ENCODE measurements at places on chromosomes 12 and 14. TPM values are rescaled to one million over a fixed set of nuclear protein-coding genes. Genes with fewer than 3 reads are reported as not detected.

- no peak for DNase-seq
These were observed 71.4 kb upstream of the GNPNAT1 start for GRCh38 chr14:52862632-52863333.

GRCh38 chr12:94649349-94650142 is 811 bp downstream of the TMCC3 start:
- DNase-seq: peak; percentile 16

The BICD1 gene
- 17.9 TPM for total RNA-seq

GRCh38 chr12:91140026-91140931 is 29.0 kb upstream of the LUM start:
- DNase-seq: no peak

GRCh38 chr12:114917953-114918352 is 234.0 kb upstream of the TBX3 start:
- no peak for DNase-seq

GRCh38 chr14:88129306-88130056 is 124.5 kb downstream of the GPR65 start:
- no peak for DNase-seq

GRCh38 chr14:56855891-56856461 is 45.7 kb upstream of the OTX2 start:
- no peak for DNase-seq

DNA sequence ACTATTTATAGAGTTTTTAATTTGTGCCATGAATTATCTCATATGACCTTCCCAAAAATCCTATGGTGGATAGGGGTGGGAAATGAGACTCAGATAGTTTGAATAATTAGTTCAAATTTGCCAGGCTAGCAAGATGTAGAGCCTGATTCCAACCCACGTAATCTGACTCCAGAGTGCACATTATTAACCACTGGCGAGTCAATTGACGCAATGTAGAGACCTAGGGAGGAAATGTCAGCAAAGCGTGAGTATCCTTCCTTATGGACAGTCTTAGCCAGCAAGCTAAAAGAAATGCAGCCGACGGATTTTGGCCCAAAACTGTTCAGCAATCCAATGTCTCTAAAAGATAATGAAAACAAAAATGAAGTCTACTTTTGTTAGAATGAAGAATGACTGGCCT is 193.3 kb upstream of the KRR1 start:
- DNase-seq: no peak

The OTX2 gene
- not detected for total RNA-seq

DNA sequence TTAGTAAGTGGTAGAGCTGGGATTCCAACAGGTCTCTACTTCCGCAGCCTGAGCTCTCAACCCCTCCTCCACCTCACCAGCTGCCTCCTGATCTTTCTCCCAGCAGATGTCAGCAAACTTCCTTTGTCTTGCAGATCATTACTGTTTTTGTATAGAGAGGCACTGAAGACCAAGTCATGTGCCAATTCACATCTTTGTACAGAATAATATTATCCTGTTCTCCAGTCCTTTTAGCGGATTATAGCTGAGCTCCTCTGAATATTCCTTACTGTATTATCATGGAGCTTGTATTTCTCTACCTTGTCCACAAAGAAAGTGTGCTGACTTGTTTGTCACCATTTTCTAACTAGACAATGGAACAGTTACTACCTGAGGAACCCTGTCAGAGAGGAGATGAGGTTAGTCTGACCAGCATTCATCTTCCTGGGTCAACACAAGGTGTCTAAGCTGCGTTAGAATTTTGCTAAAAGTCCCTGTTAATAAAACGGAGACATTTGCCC is 142.3 kb upstream of the ARHGAP5 start:
- no peak for DNase-seq

The RGS6 gene
- total RNA-seq: 0.03 TPM

DNA sequence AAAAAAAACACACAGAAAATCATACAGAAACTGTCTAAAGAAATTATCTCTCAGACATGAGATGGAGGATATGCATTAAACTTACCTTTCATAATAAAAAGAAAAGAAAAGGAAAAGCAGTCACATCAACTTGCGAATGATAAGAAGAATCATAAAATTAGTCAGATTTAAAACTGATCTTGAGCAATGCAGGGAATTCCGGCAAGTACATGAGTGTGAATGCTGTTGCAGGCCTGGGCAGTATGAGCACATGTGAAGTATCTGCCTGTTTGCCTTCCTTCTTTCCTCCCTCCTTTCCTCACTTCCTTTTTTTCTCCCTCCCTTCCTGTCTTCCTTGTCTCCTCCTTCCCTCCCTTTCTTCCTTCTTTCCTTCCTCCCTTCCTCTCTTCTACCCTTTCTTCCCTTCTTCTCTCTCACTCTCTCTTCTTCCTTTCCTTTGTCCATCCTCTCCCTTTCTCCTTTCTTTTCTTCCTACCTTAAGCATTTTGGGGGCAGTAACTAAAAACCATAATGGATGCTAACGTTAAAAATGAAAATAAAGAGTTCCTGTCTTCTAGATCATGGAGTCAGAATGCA is 38.5 kb upstream of the SLC6A15 start:
- no peak for DNase-seq

The WDR89 gene
- 33.1 TPM for total RNA-seq

The MORN3 gene
- total RNA-seq: 0.60 TPM

DNA sequence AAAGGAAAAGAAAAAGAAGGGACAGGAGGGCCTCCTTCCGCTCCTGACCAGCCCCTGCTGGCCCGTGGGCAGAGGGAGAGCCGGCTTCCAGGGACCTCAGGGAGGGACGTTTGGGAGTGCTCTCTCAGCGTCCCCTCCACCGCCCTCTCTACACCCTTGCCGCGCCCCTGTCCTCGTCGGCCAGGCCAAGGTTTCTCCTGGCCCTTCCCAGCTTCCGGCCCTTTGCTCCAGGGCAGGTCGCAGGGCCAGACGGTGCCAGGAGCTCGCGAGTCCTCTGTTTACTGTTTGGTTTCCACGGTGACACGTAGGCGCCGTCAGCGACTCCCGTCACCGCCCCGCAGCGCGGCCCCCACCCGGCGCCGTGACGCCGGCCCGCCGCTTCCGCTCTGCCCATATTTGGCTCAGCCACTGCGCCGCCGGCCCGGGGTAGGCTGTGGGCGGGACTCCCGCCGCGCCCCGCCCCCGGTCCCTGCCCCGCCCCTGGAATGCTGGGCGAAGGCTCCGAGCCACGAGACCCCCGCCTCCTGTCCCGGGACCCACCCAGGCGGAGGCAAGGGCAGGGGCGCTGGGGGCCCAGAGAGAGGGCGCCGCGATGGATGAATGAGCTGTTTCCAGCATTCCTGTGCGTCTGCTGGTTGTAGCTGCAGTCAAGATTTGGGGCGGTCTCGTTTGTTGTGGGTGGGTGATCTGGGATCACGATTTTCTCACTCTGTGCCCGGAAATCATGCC is 15.5 kb downstream of the FOS start:
- peak; percentile 91 for DNase-seq

DNA sequence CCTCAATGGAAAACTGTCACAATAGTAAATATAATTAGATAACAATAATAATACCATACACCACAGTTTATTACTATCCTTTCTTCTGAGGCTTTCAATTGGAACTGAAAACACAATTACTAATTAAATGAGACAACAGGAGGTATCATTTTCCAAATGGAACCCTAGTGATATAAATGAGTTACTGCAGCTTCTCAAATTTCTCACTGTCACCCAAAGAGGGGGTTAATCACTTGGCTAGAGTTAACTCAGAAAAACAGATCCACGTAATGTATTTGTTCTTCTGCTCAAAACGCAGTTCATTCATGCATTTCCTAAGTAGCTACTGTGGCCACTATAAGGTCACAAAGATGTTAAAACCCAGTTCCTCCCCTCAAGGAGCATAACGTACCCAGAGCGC is 120.9 kb upstream of the FOXN3 start:
- no peak for DNase-seq

The RIPK3 gene
- 8.0 TPM for total RNA-seq

The NXPH4 gene
- total RNA-seq: not detected

- DNase-seq: no peak
These were observed 5.4 kb upstream of the TAS2R46 start for GRCh38 chr12:11067514-11067913.

The KLRB1 gene
- 2.2 TPM for total RNA-seq

DNA sequence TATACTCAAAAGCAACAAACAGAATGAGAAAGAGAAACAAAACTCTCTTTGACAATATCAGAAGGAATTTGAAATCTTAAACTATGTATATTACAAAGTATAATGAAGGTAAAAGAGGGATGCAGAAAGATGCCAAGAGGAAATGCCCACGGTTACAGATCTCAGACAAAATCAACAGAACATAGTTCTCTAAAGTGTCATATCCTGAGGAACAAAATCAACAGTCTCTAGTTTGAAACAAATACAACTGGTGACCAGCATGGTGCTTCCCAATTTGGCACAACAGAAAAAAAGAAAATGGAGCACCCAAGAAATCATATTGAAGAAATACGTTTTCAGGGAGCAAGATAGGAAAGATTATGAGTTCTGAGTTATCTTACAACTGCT is 116.5 kb downstream of the METTL25 start:
- DNase-seq: no peak

The GPR68 gene
- total RNA-seq: 4.1 TPM

- peak; percentile 18 for DNase-seq
These were observed 10.1 kb downstream of the NUDT4 start for GRCh38 chr12:93387780-93388179.

GRCh38 chr12:94263905-94264561 is 115.7 kb downstream of the PLXNC1 start:
- DNase-seq: no peak

The VPS33A gene
- total RNA-seq: 31.4 TPM

GRCh38 chr14:60353420-60353819 is 104.4 kb downstream of the PPM1A start:
- no peak for DNase-seq

- DNase-seq: no peak
These were observed 690.9 kb upstream of the LMO3 start for GRCh38 chr12:17296882-17297281.

GRCh38 chr14:78566859-78567172 is 396.6 kb downstream of the NRXN3 start:
- DNase-seq: no peak

GRCh38 chr12:18908191-18908590 is 170.3 kb downstream of the CAPZA3 start:
- DNase-seq: no peak

The ANKS1B gene
- total RNA-seq: 0.16 TPM

GRCh38 chr12:30457621-30458289 is 237.9 kb downstream of the IPO8 start:
- no peak for DNase-seq

DNA sequence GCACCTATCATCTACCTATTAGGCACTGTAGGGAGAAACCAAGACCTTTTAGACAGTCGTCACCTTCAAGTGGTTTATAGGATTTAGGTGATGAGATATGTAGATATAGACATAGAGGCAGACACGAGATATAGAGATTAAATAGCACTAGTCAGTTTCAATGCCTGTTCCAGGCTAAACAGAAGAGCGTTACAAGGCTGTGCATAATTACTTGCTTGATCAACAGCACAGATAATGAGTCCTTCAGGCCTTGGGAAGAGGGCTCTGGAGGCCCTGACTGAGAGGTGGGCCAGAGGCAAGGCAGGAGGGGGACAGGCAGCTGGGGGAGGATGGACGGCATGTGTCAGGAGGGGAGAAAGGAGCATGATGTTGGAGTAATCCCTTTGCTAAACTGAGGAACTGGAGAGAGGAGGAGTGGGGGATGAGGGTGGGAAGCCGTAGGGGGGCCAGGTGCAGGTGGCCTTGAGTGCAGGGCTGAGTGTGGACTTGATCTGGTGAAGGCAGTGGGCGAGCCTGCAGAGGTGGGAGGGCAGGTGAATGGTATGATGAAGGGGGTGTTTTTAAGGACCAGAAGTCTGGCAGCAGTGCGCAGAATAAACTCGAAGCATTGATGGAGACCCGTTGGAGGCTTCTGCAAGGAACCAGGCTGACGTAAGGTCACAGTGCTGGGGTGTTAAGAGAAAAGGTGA is 43.9 kb upstream of the ATP23 start:
- no peak for DNase-seq

DNA sequence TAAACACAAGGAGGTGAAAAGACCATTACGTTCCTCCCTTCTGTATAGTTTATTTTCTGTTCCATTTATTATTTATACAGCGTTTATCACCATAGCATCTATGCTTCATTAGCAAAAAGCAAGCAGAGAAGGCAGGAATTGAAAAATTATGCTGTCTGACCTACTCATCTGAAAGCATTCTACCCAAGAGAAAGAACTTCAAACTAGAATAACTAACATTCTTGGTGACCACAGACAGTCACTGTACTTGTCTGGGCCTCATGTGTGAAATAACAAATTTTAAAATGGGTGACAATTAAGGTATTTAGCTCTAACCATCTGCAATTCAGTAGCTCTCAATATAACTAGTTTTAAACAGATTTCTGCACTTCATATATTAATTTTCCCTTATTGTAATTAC is 29.3 kb upstream of the PDE3A start:
- DNase-seq: no peak

- no peak for DNase-seq
These were observed 4.6 kb downstream of the ARF3 start for GRCh38 chr12:48952691-48953090.

GRCh38 chr14:51487848-51488247 is 163.9 kb upstream of the FRMD6 start:
- no peak for DNase-seq

GRCh38 chr12:65951697-65952096 is 127.4 kb downstream of the HMGA2 start:
- no peak for DNase-seq

The FAM90A1 gene
- total RNA-seq: not detected

DNA sequence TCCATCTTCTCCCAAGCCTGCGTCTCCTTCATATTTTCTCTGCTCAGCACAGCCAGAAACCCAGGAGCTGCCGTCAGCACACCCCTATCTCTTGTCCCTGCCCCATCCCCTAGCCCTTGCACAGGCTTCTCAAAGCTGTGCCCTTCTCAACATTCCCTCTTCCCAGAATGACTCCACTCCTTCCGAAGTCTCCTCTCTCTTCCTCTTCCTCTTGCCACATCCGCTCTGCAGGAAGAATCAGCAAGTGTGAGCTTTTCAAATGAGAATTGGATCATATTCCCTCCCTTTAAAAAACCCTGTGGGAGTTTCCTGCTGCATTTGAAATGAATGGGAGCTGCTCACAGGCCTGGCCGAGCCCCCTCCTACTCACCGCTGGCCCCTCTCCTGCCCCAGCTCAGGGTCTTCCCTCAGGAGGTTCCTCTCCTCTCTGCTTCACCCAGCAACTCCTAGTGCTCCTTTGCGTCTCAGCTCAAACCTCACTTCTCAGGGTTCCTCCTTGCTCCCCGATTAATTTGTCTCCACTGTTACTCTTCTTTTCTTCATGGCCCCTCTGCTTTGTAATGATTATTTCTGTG is 528.5 kb upstream of the CCDC196 start:
- DNase-seq: no peak

DNA sequence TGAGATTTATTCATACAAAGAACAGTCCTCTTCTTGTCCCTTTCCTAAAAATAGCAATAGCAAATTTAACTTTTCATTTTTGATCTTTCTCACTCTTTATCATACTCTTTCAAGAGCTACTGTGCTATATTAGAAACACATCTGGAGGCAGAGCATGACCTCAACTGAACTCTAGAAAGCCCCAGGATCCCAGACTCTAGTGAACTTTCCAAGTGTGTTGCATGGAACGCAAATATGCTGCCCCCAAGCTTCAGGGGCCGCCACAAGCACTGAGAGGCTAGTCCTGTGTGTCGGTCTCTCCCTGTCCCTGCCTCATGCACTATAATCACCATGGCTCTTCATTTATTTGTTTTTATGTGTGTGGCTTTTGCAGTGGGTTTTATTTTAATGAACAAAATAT is 38.7 kb upstream of the ZNF641 start:
- no peak for DNase-seq

- DNase-seq: no peak
These were observed 4.6 kb upstream of the SYCP3 start for GRCh38 chr12:101743724-101744472.

- DNase-seq: no peak
These were observed 48.5 kb upstream of the ARHGAP5 start for GRCh38 chr14:32028599-32028998.

The ALG10 gene
- total RNA-seq: 17.2 TPM

All from activated T-cell treated with anti-CD3 and anti-CD28 coated beads, Interleukin-2, amount 50 U/mL, for 4 hours (primary cell).